Adipocyte (in vitro differentiated cells): ENCODE measurements at places on chromosomes 5 and 9.

GRCh38 chr5:18314192-18314778 is 680.0 kb downstream of the TAF11L14 start:
- peak; percentile 75 for DNase-seq

DNA sequence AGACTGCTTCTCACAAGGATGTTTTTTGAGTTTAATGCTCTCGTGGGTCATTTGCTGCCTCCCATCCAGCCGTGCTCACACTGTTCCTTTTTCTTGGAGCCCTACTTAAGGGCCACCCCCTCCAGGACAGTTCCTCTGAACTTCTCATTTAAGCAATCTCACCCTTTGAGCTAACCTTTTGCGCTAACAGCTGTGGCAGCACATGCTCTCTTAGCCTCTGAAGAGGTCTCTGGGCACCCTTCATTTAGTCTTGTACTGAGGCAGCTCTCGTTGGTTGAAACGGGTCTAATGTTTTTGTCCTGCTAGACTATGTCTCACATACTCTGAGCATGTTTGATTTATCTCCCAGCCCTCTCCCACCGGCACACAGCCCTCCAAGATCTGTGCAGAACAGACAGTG is 11.8 kb downstream of the ALDH1B1 start:
- DNase-seq, result no peak

DNA sequence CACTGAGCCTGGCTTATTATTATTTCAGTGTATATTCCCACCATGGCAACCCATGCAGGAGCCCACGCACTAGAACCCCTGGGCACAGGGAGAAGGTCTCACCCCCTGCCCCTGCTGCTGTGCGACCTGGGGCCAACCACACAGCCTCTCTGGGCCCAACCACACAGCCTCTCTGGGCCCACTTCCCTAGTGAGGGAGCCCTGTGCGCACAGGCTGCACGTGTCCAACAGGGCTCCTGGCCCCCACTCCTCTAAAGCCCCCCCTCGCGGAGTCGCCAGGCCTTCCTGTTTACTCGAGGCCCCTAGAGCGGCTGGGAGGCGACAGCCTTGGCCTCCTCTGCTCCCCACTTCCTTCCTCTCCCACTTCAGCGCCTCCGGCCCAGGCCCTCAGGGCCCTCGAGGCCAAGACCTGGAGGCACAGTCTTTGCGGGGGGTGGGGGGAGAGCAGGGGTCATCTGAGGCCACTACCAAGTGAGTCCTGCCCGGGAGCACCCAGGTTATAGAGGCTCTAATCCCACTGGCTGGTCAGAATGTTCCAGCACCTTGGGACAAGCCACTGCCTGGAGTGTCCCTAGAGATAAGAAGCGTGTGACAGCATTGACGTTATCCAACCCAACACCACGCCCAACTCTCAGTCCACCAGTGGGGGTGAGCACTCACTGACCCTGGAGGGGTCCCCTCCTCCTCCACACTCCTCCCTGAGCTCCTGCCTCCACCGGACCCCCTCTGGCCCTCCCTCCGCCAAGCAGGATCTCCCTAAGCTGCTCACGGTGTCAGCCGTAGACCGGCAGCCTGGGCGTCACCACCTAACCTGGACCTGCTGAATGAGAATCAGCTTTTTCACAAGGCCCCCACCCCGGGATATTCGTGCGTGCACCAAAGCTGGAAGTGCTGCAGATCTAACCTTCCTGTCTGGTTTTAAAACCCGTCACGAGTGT is 7.9 kb upstream of the ENG start:
- DNase-seq, result no peak

GRCh38 chr5:1018596-1018995 is 10.0 kb downstream of the NKD2 start:
- no peak for DNase-seq

DNA sequence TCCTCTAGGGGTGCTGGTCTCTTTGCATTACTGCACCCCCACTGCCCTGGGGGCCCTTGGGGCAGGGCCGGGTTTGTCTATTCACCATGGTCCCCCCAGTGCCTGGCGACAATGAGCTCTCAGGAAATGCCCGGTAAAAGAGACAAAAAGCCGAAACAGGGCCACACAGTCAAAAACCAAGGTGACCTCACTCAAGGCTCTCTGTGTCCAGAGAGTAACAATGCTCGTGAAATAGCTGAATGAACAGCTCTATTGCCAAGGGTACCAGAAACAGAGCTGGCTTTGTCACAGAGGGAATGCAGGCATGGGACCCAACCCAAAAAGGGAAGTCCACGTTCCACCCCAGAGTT is 16.0 kb downstream of the SH3PXD2B start:
- no peak for DNase-seq

DNA sequence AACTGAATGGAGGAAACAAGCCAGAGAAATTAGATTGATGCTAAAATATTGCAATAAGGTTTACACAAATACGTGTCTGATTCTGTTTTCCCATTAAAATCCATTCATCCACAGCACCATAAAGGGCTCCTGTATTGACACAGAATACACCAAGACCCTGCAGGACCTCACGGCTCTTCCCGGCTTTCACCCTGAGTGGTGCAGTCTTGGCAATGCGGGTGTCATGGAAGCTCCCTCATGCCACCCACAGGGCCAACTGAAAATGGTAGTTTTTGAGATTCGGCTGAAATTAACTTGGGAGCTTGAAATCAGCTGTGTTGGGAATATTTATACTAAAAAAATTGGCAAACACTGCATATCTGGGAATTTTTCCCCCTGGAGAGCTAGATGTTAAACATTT is 17.3 kb upstream of the EXOC3 start:
- DNase-seq, result no peak

- no peak for DNase-seq
Measured at GRCh38 chr9:136424750-136425362, 14.4 kb downstream of the PMPCA start.

- DNase-seq, result no peak
Measured at GRCh38 chr5:147359581-147359980, 124.8 kb downstream of the STK32A start.

GRCh38 chr5:1515921-1516571 is 7.7 kb downstream of the LPCAT1 start:
- no peak for DNase-seq

- DNase-seq, result no peak
Measured at GRCh38 chr5:131530706-131531331, 104.2 kb downstream of the RAPGEF6 start.
